IPS DF 19.7 (cell line): ENCODE measurements at places on chromosomes 13 and 19.

- no peak for DNase-seq
Measured at GRCh38 chr13:95317039-95317989, 16.1 kb upstream of the ABCC4 start.

DNA sequence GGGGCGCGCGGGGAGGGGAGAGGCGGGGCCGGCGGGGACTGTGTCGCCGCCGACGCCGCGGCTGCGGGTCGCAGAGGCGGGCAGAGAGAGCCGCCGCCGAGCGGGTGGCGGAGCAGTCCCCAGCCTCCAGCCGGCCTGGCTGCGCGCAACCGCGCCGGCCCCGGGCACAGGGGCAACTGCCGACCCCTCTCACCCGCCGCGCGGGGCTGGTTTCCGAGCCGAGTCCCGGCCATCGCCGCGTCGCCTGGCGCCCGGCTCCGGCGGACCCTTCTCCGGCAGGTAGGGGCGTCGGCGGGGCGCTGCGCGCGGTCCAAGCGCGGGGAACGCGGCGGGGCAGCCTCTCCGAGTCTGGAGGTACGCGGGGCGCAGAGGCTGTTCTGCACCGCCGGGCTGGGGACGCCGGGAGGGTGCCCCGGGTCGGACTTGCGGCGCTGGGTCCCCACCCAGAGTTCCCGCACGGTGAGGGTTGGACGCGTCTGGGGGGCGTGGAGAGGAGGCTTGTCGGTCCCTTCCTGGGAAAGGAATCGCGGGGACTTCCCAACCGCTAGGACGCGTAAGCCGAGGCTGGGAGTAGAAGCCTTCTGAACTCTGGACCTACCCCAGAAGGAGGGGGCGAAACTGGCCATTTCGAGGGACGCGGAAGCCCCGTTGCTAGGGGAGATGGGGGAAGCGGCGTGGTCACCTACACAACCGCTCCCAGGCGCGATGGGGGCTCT is 133.6 kb upstream of the MYO16 start:
- DNase-seq, result no peak

- DNase-seq, result no peak
Measured at GRCh38 chr13:50339271-50339670, 324.0 kb downstream of the KCNRG start.

DNA sequence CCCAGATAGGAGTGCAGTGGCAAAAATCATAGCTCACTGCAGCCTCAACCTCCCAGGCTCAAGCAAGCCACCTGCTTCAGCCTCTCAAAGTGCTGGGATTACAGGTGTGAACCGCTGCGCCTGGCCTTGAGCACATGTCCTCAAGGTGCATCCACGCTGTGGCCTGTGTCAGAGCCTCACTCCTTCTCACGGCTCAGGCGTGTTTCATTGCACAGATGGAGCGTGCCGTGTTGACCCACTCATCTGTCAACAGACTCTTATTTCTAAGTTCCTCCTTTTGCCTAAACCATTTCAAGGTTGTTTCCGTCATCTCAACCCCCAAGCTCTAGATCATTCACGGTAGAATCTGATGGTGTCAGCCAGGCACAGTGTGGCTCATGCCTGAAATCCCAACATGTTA is 28.2 kb downstream of the ATP8B3 start:
- no peak for DNase-seq

GRCh38 chr19:19642506-19643157 is 825 bp downstream of the GMIP start:
- DNase-seq, result no peak

DNA sequence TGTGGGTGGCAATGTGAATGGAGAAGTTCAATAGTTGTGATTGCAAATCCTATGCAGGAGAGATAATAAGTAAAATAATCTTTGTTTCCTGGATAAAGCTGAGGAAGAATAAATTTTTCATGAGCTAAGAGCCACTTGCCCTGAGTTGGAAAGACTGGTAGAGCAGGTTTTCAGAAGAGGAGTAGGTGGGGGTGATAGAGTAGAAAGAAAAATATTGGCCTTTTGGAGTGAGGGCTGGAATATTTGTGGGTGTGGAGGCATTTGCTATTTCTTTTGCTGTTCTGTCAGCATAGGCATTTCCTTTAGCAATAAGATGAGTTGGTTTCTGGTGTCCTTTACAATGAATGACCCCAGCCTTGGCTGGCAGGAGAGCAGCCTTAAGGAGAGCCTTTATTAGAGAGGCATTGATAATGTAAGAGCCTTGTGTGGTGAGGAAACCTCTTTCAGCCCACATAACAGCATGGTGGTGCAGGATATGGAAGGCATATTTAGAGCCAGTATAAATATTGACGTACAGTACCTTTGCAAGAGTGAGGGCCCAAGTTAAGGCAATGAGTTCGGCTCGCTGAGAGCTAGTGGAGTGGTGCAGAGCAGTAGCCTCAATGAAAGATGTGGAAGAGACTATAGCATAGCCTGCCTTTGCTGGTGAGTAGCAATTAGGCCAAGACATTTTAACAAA is 11.6 kb upstream of the ZNF431 start:
- no peak for DNase-seq

DNA sequence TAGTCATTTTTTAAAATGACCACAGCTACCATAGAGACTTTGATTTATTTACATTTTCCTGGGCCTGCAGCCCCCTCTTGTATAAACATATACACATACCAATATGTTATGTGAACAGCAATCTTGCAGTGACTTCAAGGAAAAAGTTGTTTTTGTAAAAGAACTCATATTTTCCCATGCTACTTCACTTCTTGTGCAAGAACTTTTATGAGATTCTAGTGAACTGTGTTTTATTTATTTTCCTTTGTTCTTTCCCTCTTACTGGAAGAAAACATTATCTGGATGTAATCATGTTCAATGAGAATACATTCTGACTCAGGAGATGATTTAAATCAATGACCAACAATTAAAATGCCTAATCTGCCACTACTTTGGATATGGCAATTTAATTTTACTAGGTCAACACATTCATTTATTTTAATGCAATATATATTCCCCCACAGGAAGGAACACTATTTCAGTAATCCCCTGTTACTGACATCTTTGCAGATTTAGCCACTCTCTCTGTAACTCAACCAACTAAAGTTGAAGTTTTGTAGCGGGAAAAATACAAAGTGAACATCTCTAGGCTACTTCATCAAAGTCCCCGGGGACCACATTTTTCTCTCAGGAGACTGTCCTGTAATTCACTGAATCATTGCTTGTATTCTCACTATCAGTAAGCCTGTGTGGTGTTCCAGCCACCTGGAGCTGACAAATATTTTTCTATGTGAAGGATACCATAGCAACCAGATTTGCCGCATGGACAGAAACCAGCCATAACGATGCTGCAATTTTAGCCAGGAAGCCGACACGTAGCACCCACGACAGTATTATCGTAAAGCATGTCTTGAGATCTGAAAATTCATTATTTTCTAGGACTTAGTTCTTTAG is 90.5 kb downstream of the STARD13 start:
- no peak for DNase-seq

- no peak for DNase-seq
Measured at GRCh38 chr19:867301-867793, 7.9 kb downstream of the CFD start.

DNA sequence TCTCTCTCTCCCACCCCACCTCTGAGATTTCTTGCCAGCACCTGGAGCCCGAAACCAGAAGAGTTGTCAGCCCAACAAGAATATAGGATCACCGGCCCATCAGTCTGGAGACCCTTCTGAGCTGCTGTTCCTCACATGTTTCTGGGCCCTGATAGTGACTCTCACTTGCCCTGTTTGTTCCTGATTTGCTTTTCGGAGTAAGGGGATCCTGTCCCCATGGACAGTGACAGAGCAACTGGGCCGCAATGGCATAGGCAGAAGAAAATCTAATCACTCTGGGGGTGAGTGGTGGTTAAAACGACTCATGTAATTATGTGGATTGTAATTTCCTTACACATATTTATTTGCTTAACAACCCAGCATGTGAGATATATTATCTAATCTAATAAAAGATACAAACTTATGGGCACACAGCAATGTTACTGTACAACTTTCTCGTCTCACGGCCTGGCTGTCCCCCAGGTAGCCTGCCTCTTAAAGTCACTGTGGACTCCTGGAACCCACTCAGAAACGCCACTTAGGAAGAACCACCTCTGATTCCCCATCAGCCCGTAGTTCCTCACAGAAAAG is 663 bp upstream of the SMAD9 start:
- DNase-seq, result no peak

GRCh38 chr13:95335667-95336066 is 34.4 kb upstream of the ABCC4 start:
- no peak for DNase-seq

DNA sequence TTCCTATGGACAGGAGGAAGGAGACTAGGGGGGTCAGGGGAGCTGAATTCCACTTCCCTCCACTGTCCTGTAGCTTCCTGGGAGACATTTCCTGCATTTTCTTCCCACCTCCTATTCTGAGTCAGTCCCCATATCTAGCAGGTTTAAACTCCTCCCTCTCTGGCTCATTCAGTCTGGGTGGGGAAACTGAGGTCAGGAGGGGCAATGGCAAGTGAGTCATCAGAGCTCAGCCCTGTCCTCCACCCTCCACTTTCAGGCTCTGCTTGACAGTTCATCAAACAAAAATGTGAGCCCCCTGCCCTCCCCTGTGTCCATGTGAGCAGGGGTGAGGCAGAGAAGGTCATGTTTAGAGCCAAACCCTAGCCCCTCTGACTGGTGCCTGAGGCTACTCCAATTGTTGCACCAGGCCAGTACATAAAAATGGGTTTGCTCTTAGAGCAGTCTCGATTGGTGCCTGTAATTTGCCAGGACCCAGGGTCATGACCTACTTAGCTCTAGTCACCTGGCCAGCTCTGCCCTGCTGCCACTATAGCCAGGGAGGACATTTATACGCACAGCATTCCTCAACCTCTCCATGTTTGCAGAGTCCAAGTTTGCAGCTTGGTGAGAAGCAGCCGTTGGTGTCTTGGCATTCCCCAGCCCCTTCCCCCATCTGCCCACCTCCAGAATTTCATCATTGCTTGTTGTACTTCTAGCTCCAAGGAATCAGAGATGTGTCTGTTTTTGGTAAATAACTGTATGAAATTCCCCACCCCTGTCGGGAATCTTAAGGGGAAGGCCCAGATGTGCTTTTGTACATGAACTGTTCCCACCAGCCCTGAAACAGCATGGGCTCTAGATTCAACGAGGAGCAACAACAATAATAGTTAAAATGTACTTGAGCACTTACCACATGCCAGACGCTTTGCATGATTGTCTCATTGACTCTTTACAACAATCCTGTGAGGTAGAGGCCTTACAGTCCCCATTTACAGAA is 20.7 kb downstream of the SAMD4B start:
- no peak for DNase-seq

DNA sequence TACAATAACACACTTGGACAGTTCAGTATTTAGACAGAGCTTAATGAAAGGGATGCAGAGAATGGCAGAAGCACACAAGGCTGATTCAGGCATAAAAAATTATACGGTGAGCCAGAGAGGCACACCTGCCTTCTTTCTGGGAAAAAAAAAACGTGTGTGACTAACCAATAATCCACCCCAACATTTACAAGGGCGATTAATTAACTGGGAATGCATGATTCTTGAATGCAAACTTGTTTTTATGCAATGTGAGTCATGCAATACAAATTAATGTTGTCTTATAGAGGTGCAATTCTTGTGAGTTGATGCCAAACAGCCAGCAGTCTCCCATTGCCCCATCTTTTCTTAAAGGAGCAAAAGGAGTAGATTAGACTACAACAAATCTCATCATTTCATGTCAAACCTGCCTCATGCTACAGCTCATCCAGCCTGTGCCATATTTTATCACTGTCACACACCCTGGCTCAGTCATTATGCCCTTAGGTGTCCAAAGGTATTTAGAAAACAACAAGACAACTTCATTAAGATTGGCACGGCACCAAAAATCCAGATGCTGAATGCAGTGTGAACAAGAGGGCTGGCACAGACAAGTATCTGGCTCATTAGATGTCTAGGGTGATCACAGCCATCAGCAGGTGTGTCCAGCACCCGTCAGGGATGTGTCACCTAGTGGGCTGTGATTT is 721.1 kb downstream of the EFNB2 start:
- DNase-seq, result no peak

- no peak for DNase-seq
Measured at GRCh38 chr13:21976159-21976558, 305.3 kb downstream of the FGF9 start.

- DNase-seq, result no peak
Measured at GRCh38 chr13:71240911-71241310, 626.1 kb downstream of the DACH1 start.

DNA sequence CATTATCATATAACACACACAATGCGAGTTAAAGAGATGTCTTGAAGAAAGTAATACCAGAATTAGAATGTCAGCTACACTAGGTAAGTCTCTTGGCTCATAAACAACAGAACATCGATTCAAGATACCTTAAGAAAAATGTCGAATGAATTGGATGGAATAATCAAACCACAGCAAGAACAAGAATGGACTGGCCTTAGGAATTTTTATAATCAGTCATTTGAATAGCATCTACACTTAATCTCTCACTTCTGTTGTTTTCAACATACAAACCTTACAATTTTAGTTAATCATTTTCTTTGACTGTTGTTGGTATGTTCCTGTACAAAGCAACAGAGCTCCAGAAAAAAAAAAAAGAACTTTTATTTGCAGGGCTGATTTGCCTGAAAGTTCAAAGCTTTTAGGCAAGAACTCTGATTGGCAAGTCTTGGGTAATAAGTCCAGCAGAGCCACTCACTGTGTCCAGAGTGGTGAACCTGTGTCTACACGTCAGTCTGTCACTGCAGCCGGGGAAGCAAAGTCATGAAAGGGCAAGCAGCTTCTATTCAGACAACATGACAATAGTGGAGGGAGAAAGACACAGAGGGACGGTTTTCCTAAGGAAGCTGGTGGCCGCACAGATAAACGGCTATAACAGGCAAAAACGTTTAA is 1026.1 kb upstream of the MIR17HG start:
- DNase-seq, result no peak

GRCh38 chr19:5903056-5903623 is 450 bp downstream of the NDUFA11 start:
- DNase-seq, result no peak

GRCh38 chr13:111599791-111600190 is 279.3 kb downstream of the TEX29 start:
- DNase-seq, result no peak

DNA sequence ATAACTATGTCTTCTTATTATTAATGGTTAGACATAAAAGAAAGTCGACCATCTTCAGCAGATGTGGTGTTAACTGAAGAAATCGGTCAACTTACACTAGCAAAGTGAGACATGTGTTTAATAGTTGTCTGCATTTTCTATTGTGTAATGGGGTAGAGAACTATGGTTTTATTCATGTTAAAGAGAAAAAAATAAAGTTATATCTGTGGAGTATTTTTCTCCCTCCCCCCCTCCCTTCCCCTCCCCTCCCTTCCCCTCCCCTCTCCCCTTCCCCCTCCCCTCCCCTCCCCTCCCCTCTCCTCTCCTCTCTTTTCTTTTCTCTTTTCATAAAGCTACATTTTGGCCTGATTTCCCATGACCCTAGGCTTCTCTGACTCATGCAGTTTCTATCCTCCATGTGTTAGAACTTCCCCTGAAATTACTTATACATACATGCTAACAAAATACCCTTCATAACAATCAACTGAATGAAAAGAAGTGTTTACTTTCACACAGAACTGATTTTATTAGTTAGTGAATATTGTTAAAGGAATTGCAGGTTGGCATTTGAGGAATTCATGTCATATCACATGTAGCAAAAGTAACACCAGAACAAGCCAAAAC is 1431.0 kb upstream of the ATXN8OS start:
- no peak for DNase-seq

GRCh38 chr13:51687947-51688714 is 103.9 kb downstream of the WDFY2 start:
- no peak for DNase-seq
